ENCODE measurements at places on chromosomes 11 and 22.
A peak's percentile ranks its signal among the peaks of the same experiment; 100 is the strongest.

GRCh38 chr11:106012744-106013143 is 9.3 kb downstream of the MSANTD4 start:
- no peak for DNase-seq

GRCh38 chr11:70244698-70245097 is 25.8 kb upstream of the PPFIA1 start:
- DNase-seq = no peak

DNA sequence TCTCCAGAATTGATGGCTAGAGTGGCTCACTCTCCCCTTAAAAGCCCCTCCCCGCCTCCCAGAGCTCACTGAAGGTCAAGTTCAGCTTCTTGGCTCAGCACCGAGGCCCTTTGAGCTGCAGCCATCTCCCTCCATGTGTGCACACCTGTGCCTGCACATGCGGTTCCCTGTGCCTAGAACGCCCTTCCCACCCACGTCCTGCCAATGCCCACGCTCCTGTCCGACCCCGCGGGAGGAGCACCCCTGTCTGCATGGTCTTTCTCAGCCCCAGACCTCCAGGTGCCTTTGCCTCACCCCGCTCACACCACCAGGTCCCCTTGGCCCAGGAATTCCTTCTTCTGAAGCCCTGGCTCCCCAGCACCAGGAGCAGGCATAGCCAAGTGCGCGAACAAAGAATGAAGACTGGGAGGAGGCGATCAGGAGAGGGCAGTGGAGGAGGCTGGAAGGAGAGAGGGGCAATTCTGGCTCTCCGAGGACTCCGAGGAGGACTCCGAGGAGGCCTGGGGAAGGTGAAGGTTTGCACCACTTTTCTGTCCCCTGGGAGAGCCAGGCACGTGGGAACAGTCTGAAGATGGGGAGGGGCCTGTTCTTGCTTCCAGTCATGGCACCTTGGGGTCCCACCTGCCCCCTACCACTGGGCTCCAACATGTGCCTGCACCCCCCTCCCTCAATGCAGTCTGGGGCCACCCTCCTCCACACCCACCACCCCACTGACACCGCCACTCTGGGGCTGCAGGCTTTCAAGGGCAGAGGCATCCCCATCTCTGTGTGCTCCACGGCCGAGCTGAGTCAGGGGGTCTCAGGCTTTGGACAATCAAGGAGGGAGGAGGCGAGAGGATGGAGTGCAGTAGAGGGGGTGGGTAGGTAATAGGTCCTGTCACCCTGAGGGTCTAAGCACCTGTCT is 17.7 kb downstream of the IGF2 start:
- DNase-seq = no peak

DNA sequence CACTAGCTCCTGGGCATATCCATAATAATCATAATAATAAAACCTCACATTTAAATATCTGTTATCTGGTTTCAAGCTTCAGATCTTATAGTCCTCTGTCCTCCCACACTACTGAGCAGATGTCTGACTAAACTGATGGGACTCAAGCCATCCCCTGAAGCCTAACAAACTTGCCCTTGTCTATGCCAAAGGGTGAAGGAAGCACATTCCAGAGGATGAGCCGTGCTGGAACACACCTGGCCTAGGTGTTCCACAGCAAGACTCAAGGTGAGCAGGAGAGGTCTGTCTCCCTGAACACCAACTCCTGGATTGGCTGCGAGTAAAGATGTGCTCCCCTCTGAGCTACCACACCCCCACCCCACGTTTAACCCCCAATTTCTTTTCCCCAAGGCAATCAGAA is 14.7 kb downstream of the SCUBE2 start:
- DNase-seq = no peak

DNA sequence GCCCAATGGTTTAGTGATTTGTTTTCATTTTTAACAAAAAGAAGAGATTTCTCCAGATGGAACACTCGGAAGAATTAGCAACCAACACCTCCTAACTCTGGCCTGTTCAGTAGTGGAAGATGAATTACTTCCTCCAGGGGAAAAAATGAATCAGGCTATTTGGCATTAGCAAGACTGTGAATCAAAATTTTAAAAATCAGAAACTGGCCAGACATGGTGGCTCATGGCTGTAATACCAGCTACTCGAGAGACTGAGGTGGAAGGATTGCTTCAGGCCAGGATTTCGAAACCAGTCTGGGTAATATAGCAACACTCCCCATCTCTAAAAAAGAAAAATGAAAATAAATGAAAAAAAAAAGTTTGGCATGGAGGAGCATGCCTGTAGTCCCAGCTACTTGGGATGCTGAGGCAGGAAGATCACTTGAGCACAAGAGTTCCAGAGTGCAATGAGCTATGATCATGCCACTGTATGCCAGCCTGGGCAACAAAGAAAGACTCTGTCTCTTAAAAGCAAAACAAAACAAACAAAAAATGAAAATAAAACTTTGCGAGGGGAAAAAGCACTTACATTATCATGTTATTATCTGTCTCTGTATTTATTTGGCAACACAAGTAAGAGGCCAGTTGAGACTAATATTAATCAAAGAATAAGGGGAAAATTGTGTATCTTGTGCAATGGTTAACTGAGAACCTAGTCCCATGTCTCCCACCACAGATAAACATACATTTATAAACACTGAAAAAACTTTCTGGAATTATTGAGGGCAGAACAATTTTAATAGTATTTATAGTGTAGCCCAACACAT is 796.3 kb upstream of the ANO3 start:
- no peak for DNase-seq

- DNase-seq = no peak
Observed at GRCh38 chr11:117613521-117613920, 183.5 kb downstream of the DSCAML1 start.

DNA sequence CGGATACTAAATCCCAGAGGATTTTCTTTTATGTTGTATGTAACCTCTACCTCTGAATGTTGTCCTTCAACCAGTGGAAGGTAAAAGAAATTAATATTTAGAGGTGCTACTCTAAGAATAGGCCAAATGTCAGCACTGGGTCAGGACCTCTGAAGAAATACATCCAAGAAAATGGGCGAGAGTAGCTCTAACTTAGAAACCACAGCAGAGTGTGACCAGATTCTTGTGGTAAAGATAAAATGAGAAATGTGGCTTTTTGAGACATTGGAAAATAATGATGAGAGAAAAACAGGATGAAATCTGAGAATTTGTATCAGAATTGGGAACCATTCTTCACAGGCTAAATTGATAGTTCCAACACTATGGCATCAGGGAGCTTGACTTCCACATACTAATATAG is 63.5 kb downstream of the CSTPP1 start:
- DNase-seq = no peak

DNA sequence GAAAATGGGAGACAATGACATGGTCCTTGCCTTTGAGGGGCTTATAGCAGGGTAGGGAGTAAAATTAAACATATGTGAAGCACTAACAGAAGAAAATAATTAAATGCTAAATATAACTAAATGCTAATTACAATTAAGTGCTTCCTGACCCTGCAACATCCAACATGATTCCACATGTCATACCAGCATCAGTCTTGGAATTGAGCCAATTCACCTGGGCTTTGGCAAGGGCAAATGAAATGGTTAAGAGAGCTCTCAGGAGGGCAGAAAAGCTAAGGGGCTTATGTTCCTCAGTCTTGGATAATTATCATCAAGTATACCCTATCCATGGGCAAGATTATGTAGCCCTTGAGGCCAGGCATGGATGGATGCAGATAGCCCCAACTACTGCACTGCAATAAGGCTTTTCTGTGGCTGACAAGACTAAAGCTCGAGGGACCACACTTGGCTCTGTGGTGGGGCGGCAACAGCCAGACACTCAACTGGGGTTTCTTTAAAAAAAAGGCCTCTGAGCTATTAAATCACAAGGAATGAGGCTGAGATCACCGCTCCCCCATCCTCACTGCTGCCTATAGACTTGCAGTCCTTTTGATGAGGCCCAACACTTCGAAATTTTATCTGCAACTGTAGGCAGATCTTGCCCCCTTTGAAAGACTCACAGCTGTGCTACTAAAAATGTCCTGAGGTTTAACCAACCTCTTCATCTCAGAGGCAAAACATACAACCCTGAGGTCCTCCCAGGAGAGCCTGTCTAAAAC is 39.0 kb downstream of the IL18BP start:
- no peak for DNase-seq

- DNase-seq = no peak
Observed at GRCh38 chr22:27792452-27793161, 8.9 kb downstream of the MN1 start.

DNA sequence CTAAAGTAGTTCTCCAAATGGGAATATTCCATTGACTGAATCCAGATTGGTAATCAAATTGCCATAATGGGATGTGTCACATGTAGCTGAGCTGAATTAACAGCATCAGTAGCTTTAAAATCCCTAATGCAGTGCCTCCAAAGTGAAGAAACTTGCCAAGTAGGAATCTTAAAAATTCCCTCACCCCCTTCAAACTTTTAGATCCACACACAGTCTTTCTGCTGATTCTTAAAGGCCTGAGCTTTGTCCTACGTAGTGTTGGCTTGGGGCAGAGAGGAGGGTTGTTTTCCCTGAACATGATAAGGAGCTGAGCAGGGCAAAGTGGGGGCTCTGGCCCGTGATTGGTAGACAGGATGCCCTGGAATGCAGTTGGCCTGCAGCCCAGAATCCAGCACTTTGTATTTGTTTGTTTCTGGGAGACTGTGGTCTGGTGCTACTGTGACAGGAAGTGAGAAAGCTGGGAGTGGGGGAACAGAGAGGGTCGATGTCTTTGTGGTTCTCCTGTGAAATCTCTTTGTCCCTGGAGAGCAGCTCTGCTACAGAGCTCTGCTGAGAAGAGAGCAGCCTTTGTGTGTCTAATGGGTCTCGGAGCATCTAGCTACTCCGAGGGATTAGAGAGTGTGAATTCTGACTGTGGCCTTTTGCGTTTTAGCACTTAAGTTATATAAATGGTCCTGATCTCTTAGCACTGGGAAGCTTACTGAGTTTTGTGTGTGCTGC is 16.9 kb downstream of the CTNND1 start:
- no peak for DNase-seq

DNA sequence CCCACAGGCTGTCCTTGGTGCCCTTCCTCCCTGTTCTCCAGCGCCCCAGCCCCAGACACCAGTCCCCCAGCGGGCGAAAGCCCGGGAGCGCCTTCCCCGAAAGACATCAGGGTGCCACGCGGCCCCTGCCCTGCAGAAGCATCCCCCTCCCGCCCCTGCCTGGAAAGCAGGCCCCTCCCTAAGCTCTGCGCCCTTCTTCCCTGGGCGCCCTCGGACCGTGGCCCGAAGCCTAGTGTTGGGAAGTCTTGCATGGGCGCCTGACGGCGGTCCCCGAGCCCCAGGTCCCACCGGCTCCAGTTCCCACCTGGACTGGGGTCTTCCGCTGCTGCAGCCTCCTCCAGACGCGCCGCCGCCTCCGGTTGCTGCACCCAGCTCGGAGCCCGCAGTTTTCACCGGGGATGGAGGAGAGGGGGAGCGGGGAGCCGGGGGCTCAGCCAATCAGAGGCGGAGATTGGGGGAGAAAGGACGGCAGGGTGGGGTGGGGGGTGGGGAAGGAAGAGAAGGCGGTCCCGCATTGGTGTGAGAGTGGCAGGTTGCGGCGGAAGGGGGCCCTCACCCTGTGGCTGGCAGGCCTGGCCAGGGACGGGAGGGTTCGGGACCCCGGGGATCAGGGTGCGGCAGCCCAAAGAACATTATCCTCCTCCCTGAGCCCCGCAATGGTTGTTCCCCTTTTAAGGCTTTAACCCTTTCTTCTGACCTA is at the start of gene THY1:
Gene THY1 (minus strand): TSS at position 364 of the 700 bp plus-strand sequence. CDS start 2,267 bp downstream, outside the sequence.
- DNase-seq = no peak

- DNase-seq = no peak
Observed at GRCh38 chr11:62400281-62400680, 18.6 kb upstream of the SCGB1A1 start.

GRCh38 chr11:85590848-85591483 is 36.2 kb downstream of the DLG2 start:
- DNase-seq = no peak

- DNase-seq = no peak
Observed at GRCh38 chr22:17802822-17803221, 28.6 kb upstream of the BID start.

DNA sequence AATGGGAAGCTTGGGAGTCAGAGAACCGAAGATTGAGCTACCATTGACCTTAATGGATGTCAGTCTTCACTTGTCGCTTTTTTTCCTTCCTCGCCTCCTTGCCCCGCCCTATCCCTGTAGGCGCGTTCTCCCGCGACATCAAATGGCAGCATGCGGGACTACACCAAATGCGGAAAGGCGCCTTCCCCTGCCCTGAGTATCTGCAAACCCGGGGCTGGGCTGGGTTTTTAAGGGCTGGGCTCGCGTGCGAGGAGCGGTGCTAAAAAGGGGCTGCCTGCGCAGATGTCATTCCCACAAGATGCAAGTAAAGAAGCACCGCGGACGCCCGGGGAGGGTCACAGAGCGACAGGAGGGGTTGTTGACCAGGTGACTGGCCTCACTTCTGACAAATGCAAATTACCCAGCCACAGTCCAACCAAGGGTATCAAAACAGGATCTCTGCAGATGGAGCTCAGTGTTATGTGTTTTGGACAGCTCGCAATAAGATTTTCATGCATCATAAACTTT is 4.7 kb upstream of the FAM111B start:
- peak; percentile 71 for DNase-seq

DNA sequence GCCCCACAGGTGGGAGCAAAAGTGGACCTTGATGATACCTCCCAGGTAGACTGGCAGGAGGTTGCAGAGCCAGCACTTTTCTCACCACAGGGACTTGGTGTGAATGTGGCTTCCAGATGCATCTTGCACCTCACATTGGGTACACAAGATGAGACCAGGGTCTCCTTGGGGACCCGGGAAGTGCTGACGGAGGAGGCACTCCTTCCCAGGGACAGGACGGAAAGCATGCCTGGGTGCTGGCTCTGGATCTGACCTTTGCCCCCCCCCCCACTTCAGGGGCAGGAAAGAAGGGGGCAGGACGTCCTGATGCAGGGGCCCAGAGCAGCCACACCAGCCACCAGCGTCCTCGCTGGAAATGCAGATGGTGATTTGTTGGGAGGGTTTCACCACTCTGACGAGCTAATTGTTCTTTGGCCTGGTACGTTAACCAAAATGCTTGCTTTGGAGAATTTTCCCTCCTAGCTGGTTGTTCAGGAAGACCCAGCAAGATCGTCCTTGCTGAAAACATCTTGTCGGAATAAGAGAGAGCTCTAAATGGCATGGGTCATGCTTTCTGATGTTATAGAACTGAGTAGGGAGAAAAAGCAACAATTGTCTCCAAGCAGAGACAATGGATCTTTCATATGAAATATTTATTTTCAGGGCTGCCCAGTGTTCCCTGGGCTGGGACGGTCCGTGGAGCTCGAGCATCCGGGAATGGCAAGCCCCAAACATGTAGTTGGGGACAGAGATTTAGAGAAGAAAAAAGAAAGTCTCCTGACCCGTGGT is 74.4 kb upstream of the PPARA start:
- no peak for DNase-seq

- DNase-seq = no peak
Observed at GRCh38 chr11:124082371-124082770, 32.9 kb upstream of the VWA5A start.

DNA sequence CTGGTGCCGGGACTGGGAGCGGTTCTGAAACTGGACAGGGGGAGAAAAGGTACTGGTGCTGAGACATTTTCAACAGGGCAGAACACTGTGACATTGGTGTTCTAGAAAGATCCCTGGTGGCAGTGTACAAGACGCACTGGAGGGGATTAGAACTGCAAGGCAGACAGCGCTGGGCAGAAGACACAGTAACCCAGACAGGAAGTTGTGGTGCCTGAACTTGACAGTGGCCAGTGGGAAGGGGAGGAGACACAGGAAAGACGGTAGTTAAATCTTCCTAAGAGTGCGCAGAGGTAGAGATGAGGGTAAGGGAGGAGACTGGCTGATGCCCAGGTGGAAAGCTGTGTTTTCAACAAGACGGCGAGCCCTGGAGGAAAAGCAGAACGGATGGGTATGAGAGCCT is 24.5 kb downstream of the FAM227A start:
- DNase-seq = no peak
